ENCODE measurements at places on chromosomes 1 and 21.

GRCh38 chr21:33973268-33973667 is 57.7 kb upstream of the ATP5PO start:
- DNase-seq: no peak

DNA sequence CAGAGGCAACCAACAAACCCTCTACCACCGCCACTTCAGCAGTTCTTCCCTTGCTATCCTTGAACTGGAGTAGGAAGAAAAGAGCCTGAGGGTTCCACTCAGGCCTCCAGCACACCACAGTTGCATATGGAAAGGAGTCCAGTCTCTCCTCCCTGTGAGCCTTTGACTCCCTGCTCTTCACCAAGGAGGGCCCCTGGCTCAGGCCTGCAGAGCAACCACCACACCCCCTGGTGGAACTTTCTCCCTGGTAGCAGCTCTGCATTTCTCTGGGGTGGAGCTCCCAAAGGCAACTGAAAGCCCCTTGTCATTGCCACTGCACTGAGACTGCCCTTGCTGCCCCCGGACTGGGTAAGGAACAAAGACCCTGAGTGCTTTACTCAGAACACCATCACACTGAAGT is 1021.5 kb upstream of the ADGRL2 start:
- DNase-seq: no peak

DNA sequence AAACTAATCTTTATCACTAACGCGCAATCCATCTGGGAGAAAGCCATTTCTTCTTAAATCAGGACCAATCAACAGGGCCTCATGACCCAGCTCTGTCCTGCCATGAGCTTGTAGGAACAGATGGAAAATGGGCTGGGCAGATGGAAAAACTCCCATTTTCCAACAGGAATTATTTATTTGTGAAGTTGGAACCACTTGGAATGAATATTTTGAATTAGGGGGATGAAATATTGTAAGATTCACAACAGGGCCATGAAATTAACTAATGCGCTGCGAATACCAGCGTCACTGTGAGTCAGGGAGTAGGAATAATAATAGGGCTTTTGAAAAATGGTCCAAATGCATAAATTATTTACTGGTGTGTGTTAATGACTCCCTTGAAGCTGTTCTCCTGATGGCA is 53.1 kb upstream of the CYP2J2 start:
- no peak for DNase-seq

DNA sequence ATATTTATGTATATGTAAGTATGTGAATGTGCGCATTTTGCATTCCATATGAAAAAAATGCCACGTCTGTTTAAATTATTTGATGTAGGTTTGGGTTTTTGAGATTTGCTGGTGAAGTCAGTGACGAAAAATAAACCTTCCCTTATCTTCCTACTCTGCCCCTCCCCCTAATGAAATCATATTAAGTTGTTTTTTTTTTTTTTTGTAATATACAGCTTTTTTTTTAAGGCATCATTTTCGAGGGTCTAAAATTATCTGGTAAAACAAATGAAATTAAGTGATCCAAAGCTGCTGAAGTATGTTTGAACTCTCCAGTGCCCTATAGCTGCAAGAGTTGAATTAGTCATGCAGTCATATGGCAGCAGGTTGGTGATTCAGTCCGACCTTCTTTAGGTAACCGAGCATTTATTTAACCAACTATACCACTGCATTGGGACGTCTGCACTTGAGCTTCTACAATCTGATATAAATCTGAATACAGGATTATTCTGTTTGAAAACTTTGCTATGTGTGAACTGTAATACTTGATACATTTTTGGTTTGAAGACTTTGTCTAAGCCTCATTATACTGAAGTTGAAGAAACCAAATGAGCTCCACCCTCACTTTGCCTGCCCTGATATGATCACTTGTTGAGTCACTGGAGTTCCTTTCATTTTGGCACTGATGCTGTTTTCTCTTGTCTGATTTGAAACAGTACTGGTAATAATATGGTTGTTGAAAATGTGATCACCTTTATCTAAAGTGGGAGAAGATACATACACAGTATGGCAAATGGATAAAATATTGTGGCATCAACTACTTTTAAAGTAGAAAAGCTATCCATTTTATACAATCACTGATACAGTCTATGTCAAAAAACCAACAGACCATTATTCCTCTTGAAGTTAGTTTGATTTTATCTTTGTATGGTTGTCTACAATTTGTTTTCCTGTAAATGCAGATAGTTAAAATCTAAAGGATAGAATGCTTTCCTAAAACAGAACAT is 11.7 kb downstream of the PDIK1L start:
- peak; percentile 32 for DNase-seq

- DNase-seq: peak; percentile 78
Measured at GRCh38 chr1:113872219-113872935, 865 bp upstream of the PTPN22 start.

GRCh38 chr1:1419363-1419812 is 1.7 kb downstream of the ANKRD65 start:
- no peak for DNase-seq

GRCh38 chr1:87121711-87122163 is 206.9 kb upstream of the LMO4 start:
- no peak for DNase-seq

DNA sequence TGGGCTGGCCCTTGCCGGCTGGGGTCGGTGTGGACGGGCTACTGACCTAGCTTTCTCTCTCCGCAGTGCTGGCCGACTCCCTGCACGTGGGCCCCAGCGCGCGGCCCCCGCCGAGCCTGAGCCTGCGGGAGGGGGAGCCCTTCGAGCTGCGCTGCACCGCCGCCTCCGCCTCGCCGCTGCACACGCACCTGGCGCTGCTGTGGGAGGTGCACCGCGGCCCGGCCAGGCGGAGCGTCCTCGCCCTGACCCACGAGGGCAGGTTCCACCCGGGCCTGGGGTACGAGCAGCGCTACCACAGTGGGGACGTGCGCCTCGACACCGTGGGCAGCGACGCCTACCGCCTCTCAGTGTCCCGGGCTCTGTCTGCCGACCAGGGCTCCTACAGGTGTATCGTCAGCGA is 34.9 kb downstream of the PTGFRN start:
- no peak for DNase-seq

GRCh38 chr1:116940814-116941599 is 31.3 kb downstream of the PTGFRN start:
- no peak for DNase-seq

DNA sequence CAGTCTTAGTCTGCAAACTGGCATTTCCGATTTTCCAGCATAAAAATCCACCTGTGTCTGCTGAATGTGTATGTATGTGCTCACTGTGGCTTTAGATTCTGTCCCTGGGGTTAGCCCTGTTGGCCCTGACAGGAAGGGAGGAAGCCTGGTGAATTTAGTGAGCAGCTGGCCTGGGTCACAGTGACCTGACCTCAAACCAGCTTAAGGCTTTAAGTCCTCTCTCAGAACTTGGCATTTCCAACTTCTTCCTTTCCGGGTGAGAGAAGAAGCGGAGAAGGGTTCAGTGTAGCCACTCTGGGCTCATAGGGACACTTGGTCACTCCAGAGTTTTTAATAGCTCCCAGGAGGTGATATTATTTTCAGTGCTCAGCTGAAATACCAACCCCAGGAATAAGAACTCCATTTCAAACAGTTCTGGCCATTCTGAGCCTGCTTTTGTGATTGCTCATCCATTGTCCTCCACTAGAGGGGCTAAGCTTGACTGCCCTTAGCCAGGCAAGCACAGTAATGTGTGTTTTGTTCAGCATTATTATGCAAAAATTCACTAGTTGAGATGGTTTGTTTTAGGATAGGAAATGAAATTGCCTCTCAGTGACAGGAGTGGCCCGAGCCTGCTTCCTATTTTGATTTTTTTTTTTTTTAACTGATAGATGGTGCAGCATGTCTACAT is 2.5 kb upstream of the OLFML3 start:
- peak; percentile 75 for DNase-seq

- peak; percentile 45 for DNase-seq
Measured at GRCh38 chr1:226627924-226628611, 79.5 kb downstream of the STUM start.

DNA sequence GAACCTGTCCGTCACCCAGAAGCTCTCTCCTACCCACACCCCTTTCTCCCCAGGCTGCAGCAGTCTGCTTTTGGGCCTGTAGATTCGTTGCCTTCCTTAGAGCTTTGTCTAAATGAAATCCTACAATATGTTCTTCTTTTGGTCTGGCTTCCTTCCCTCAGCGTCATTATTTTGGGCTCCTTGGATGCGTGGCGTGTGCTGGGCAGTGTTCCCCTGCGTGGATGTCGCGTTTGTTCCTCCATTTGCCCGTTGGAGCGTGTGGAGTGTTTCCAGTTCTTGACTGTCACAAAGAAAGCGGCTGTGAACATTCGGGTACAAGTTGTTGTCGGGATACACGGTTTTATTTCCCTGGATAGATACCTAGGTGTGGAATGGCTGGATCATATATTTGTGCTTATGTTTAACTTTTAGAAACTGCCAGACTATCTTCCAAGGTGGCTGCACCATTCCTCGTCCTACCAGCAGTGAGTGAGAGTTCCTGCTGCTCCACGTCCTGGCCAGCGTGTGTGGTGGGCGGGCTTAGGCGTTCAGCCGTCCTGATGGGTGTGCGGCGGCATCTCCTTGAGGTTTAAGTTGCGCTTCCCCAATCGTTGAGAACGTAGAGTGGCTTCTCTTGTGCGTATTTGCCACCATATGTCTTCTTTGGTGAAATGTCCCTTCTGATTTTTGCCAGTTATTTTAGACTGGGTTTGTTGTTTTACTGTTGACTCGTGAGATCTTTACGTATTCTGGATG is 31.7 kb downstream of the SKI start:
- no peak for DNase-seq

DNA sequence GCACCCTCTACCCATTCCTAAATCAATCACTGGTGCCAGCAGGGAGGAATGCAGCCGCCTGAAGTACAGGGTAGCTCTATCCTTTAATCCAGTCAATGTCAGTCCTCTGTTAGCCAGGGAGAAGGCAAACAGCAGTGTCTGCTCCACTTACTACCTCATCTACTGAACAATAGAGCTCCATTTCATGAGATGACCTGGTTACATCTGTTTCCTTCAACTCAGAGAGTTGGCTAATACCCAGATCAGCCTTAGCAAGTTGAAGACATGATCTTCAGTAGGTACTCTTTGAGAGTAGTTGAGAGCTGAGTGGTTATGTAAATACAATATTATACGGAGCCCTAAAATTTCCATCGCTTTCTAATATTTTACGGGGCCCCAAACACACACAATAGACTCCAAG is 46.1 kb upstream of the CD34 start:
- no peak for DNase-seq

- no peak for DNase-seq
Measured at GRCh38 chr1:28371010-28371377, 1.5 kb downstream of the PHACTR4 start.

DNA sequence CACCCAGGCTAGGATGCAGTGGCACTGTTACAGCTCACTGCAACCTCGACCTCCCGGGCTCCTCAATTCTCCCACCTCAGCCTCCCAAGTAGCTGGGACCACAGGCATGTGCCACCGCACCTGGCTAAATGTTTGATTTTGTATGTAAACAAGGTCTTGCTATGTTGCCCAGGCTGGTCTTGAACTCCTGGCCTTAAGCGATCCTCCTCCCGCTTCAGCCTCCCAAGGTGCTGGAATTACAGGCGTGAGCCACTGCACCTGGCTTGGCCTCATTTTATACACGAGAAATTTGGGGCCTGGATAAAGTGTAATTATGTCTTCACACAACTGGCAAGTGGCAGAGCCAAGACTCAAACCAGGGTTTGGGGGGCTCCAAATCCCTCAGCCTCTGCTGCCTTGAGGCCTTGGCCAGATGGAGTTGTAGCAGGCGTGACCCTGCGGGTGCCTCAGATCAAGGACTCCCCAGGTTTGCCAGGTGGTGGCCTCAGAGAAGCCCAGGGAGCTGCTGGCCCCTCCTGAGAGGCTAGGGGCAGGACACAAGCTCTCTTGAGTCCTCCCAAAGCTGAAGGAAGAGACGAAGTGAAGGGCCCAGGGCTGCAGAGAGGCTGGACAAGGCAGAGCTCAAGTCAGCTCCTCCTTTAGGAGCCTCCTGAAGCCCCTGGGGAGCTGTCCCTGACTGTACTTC is 61.7 kb downstream of the MDM4 start:
- no peak for DNase-seq

GRCh38 chr1:185463011-185463410 is 146.0 kb upstream of the IVNS1ABP start:
- no peak for DNase-seq

DNA sequence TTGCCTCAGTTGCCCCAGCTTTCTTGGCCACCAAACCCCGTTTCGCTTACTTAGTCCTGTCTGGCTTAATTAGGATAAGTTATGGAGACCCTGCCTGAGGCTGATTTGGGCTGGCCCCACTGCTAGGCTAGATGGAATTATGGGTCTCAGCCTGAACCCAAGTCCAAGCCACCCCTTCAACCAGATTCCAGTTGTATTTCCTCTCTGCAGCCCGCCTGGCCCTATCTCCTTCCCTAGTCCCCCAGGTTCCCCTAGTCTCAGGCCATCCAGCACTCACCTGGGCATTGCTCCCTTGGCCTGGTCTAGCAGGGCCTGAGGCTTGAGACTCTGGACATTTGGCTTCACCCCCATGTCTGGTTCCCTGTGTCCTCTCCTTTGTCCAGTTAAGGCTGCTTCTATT is 111.7 kb upstream of the IPO9 start:
- DNase-seq: no peak

GRCh38 chr1:44947063-44947773 is 39.2 kb downstream of the EIF2B3 start:
- no peak for DNase-seq

DNA sequence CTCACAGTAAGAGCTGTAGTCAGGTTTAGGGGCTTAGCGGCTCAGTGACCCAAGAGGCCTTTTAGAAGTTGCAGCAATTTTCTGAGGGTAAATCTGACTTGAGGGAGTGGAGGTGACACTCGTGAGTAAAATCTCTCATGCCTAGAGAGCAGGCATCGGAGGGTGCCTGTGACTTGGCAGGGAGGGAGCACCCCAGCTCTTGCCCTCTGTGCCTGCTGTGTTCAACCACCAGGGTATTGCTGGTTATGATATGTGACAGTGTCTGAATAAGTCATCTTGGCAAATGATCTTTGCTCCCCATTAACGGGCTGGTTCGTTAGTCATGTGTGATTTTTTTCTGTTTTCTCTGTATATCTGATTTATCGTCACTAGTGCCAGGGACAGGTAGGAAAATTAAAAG is 5.9 kb downstream of the MAN1C1 start:
- no peak for DNase-seq

GRCh38 chr1:44033041-44033575 is 1.8 kb upstream of the SLC6A9 start:
- DNase-seq: no peak

- DNase-seq: no peak
Measured at GRCh38 chr1:172926070-172926469, 124.7 kb downstream of the TNFSF18 start.

- DNase-seq: no peak
Measured at GRCh38 chr1:30414851-30415165, 308.6 kb downstream of the MATN1 start.

DNA sequence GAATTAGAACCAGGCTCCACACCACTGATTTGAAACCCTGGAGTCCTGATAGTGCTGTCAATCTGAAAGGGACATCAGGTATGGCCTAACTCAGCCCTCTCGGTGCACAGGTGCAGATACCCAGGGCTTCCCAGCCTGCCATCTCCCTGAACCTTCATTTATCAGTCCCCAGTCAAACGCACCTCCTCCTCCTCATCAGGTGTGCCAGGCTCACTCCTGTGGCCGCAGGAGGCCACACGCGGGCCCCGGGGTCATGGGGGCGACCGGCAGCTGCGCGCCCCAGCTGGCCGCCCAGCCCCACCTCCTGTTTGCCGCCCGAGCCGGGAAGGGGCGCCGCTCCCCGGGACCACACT is 572 bp downstream of the FUCA1 start:
- no peak for DNase-seq

- no peak for DNase-seq
Measured at GRCh38 chr1:87733386-87733785, 404.7 kb downstream of the LMO4 start.

Data from NB4 (cell line).